BJ (cell line): ENCODE measurements at places on chromosomes 5 and 9.

DNA sequence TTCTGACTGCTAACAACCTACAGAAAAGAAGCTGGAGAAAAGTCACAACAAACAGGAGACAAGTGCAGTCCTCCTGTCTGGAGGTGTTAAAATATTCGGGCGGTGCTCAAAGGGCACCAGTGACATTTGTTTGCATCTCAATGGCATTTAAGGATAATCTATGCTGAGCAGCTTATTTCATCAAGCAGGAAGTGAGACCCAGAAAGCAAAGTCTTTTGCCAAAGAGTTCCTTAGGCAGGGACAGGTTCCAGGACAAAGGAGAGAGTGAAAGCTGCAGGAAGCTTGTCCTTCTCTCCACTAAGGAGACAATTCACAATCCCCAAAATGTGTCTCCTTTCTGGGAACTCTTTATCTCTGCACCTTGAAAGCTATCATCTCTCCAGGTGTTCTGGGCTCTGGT lies 38.7 kb upstream of the CDK20 start:
- no peak for DNase-seq

GRCh38 chr5:106749826-106750225 lies 920.9 kb downstream of the EFNA5 start:
- no peak for DNase-seq

DNA sequence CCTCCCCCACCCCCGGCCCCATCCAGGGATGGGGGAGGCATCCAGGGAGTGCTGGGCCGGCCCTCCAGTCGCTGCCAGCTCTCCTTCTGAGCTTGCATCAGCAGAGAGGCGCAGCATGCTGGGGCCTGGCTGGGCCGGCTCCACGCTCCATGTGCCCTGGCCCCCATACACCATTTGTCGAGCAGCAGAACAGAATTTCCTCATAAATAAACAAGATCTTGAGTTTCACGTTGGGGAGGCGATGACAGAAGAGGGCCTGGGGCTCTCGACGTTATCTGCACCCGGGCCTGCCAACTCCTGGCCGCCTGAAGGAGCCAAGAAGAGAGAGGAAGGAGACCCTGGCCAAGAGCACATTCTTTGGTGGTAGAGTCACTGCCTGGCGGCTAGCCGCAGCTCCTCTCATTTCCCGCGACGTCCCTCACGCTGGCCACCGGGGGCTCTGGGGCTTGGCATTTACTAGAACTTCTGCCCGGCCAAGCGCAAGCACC lies 177.0 kb downstream of the FGF18 start:
- DNase-seq, result peak; percentile 21

DNA sequence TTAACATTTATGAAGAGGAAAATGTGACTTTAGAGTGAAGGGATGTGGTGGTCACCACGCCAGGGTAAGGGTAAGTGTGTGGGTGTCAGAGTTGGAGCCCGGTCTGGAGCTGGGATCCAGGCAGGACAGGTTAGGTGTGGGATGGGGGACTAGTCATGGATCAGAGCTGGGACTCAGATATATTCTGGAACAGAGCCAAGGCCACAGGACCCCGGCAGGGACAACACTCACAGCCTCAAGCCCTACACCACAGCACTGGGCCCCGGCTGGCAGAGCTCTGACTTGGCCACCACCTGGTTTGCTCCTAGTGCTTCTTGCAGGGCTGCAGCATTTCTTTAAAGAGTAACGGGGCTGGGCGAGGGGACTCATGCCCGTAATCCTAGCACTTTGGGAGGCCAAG lies 47.4 kb downstream of the C5orf15 start:
- DNase-seq, result no peak
